ENCODE measurements at places on chromosomes 4 and X.
A peak's percentile ranks its signal among the peaks of the same experiment; 100 is the strongest.

- DNase-seq = no peak
These were observed 63.2 kb upstream of the BMP3 start for GRCh38 chr4:80967346-80967745.

DNA sequence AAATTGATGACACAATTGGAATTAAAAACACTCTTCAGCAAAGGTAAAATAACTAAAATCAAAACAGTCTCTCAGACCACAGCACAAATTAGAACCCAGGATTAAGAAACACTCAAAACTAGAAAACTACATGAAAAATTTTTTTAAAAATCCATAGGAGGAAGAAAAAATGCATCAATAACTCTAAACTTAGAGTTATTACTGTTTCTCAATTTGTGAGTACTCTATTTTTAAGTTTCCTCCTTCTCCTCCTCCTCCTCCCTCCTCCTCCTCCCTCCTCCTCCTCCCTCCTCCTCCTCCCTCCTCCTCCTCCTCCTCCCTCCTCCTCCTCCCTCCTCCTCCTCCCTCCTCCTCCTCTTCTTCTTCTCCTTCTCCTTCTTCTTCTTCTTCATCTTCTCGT, 1395.7 kb downstream of the STIM2 start:
- DNase-seq = no peak

DNA sequence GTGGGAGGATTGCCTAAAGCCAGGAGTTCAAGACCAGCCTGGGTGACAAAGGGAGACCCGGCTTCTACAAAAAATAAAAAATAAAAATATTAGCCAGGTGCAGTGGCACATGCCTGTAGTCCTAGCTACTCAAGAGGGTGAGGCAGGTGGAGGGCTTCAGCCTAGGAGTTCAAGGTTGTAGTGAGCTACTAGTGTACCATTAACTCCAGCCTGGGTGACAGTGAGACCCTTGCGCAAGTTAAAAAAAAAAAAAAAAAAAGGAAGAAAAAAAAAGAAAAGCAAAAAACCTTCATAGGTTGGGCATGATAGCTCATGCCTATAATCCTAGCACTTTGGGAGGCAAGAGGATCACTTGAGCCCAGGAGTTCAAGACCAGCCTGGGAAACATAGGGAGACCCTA, 5.8 kb downstream of the SCLT1 start:
- DNase-seq = no peak

DNA sequence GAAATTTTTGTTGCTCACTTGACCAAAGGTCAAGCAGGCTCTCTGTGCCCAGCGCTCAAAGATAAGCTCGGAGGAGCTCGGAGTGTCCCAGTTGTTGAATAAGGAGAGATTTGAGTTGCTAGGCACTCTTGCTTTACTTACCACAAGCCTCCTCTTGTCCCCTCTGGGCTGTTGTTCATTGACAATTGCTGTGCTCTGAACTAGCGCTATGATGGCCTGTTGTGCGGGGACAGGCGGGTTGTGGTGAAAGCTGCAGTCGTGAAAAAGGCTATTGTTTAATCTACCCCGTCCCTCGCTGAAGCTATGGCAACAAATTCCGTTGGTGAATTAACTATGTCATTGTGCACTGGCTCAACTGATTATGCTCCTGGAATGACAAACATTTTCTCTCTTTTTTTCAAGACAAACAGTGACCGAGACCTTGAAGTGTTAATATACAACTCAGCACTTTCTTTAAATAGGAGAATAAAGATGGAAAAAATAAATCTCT, 21.0 kb upstream of the POLA1 start:
- DNase-seq = peak; percentile 91

DNA sequence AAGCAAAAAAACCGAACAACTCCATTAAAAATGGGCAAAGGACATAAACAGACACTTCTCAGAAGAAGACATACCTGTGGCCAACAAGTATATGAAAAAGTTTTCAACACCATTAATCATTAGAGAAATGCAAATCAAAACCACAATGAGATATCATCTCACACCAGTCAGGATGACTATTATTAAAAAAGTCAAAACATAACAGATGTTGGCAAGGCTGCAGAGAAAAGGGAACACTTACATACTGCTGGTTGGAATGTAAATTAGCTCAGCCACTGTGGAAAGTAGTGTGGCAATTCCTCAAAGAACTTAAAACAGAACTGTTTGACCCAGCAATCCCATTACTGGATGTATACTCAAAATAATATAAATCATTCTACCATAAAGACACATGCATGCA, 436.3 kb downstream of the KLHL13 start:
- DNase-seq = no peak
